ENCODE measurements at places on chromosomes 6 and 20.

DNA sequence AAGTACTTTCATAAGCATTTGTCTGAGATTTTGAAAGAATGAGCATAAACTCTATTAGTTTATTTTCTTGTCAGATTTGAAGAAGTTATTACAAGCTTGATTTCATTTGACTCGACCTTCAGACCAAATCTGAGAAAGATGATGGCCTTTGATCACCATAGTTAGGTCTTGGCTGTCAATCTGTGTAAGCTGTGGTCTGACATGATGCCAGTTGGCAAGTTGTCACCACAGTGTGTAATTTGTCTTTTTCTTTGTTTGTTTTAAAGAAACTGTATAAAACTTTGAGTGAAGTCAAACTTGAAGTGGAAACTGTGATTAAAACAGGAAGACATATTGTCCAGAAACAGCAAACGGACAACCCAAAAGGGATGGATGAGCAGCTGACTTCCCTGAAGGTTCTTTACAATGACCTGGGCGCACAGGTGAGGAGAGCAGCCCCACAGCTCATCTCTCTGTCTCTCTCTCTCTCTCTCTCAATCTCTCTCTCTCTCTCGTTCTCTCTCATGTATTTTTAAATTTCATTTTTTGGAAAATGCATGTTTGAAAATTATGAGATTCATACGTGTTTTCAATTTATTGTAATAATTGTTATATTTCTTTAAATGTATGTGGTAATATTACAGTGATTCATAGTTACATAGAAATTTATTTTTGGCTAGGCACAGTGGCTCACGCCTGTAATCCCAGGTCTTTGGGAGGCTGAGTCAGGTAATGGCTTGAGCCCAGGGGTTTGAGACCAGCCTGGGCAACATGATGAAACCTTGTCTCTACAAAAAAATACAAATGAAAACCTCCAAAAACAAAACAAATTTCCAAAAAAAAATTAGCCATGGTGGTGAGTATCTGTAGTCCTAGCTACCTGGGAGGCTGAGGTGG lies 208.1 kb downstream of the UTRN start:
- DNase-seq = no peak

DNA sequence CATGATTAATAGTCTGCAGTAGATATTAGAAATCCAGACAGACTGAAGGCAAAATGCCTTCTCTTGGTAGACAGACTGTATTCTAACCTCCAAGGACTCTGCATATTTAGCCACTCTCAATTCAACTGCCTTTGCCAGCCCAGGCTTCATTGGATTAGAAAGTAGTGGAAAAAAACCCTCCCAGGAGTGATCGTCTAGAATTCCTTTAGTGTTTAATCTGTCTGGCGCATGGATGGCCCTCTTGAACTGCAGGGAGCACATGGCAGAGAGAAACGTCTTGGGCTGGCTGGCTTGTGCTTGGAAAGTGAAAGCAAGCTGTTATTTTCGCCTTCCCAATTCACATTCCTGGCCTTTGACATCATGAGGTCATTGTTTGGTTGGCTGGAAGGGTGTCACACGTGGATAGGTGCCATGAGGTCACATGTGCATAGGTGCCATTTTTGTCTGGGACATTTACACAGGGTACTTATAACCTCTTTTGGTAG lies 30.9 kb upstream of the NEDD9 start:
- DNase-seq = no peak

GRCh38 chr6:164087870-164088269 lies 673.4 kb downstream of the QKI start:
- DNase-seq = no peak

- DNase-seq = no peak
These were observed 25.7 kb downstream of the DST start for GRCh38 chr6:56616967-56617366.

GRCh38 chr20:32440069-32440757 lies 82.1 kb downstream of the ASXL1 start:
- no peak for DNase-seq

GRCh38 chr6:28929887-28930620 lies 6.3 kb upstream of the TRIM27 start:
- DNase-seq = no peak

DNA sequence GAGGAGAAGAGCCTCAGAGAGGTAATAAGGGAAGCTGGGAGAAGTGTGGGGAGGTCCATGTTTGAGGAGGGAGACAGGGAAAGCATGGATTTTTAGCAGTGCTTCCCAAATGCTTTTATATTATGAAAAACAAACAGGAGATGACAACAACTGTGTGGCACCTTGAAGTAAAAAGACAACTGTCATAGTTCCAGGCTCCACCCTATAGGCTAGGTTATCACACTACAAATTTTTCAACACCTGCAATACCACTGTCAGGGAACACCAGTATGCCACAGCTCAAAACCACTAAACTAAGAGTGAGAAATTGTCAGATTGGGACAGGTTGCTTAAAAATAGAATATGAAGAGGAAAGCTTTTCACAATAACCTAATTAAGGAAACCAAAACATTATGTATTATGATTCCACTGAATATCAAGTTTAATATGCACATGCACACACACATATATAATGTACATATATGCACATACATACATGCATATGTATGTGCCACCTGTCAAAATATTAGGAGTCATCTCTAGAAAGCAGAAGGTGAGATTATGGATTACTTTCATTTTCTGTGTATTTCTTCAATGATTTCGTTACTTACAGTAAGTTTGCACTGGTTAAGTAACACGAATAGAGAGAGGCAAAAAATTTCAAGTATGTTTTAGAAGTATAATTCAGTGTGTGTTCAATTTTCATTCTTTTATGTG lies 261.2 kb downstream of the PTPRK start:
- no peak for DNase-seq

GRCh38 chr6:148517470-148517869 lies 174.8 kb downstream of the SASH1 start:
- no peak for DNase-seq

GRCh38 chr20:61888101-61888865 lies 177.4 kb downstream of the TAF4 start:
- no peak for DNase-seq

GRCh38 chr20:3550837-3551236 lies 80.0 kb downstream of the ATRN start:
- no peak for DNase-seq

- no peak for DNase-seq
These were observed 475.2 kb upstream of the MARCKS start for GRCh38 chr6:113381959-113382358.

GRCh38 chr6:21847711-21848480 lies 254.3 kb downstream of the SOX4 start:
- DNase-seq = no peak

DNA sequence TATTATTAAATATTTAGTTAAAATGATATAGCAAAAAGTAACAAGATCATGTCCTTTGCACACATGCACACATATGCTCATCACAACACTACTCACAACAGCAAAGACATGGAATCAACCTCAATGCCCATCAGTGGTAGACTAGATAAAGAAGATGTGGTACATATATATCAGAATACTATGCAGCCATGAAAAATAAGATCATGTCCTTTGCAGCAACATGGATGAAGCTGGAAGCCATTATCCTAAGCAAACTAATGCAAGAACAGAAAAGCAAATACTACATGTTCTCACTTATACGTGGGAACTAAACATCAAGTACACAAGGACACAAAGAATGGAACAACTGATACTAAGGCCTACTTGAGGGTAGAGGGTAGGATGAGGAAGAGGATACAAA lies 14.3 kb downstream of the AK9 start:
- DNase-seq = no peak
